ENCODE measurements at places on chromosomes 13 and 19.

DNA sequence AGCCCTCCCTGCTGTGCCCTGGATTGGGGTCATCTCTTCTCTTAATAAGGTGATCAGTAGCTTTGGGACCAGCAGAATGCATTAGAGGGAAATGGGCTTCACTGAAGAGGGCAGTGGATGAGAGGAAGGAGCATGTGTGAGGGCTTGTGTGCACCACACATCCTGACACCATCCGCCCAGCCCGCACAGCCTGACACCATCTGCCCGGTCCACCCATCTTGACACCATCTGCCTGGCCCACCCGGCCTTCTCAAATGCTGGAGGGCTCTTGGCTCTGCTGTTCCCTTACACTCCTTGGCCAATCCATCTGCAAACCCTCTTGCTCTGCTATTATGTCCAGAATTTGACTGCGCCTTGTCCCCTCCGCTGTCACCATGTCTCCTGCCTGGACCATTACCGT lies 41.8 kb downstream of the BICRA start:
- no peak for DNase-seq

DNA sequence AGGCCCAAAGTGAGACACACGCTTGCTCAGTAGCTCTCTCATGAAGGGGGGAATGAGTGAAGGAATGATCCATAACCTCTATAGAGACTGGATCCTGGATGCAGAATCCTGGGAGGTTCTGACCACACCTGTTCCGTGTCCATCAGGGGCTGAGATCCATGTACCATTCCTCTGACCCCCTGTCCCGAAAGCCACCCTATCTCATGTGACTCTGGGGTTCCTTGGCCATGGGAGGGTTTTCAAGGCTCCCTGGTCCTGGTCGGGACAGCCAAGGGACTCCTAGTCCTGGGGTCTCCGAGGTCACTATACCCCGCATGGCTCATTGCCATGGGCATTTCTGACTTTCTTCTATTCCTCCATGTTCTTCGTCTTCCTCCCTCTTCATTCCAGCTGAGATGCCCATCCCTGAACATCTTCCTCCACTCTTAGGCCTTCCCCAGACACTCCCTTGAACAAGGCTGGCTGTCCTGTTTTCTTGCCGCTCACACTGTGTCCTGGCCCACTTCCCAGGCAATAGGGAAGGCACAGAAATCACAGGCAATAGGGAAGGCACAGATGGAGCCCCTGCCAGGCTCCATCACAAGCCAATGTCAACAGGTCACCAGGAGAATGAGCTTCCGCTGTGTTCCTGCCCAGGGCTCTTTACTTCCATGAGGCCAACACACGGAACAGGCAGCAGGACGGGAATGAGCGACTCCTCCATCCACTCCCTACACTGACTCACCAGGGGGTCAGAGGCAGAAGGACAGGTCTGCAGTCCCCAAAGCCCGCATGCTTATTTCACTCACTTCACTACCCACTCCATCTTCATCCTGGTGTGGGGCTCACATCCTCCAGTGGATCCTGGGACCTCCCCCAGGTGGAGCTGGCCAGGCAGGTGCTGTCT lies 3.2 kb downstream of the CEACAM5 start:
- DNase-seq = no peak

- DNase-seq = no peak
Observed at GRCh38 chr13:65435590-65435989, 1794.5 kb downstream of the PCDH9 start.

- no peak for DNase-seq
Observed at GRCh38 chr13:97318532-97318931, 96.4 kb downstream of the MBNL2 start.

GRCh38 chr19:55508120-55508519 lies 19.9 kb downstream of the SSC5D start:
- no peak for DNase-seq

DNA sequence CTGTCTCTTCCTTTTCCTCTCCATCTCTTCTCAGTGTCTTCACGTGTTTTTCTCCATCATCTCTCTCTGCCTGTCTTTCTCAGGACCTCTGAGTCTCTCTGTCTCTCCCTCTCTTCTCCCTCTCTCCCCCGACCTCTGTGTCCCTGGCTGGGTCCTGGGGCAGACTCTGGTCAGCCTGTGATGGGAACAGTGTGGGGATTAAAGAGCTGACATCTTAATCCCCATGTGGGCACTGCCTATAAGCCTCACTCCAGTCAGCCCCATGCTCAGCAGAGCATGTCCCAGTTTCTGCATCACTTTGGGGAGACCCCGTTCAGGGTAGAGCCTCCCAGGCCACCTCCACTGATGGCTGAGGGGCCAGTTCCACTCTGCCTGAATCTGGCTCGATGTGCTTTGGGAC lies 16.2 kb downstream of the EGLN2 start:
- no peak for DNase-seq

GRCh38 chr13:41162151-41162550 lies 29.5 kb upstream of the KBTBD6 start:
- DNase-seq = no peak

- DNase-seq = no peak
Observed at GRCh38 chr19:36152019-36152351, 262 bp downstream of the COX7A1 start.

GRCh38 chr13:74904556-74904955 lies 577.4 kb downstream of the TBC1D4 start:
- no peak for DNase-seq

- no peak for DNase-seq
Observed at GRCh38 chr13:32001154-32001768, 30.3 kb upstream of the FRY start.

DNA sequence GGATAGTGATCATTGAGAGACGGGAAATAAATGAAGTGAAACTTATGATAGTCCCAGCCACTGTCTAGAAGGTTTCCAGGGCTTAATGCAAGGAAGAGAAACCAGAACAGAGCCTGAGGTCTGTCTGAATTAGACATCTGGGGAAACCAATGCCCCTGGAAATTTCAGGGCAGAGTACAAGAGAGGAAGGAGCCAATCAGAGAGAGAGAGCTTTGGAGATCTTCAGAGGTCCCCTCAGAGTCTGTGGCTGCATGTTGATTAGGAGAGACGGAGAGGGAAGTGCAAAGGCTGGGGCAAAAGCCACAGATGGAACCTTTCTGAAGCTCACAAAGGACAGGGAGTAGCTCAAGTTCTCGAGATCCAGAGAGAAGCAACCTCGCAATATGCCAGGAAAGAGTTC lies 378.0 kb downstream of the DNAJC15 start:
- DNase-seq = no peak

DNA sequence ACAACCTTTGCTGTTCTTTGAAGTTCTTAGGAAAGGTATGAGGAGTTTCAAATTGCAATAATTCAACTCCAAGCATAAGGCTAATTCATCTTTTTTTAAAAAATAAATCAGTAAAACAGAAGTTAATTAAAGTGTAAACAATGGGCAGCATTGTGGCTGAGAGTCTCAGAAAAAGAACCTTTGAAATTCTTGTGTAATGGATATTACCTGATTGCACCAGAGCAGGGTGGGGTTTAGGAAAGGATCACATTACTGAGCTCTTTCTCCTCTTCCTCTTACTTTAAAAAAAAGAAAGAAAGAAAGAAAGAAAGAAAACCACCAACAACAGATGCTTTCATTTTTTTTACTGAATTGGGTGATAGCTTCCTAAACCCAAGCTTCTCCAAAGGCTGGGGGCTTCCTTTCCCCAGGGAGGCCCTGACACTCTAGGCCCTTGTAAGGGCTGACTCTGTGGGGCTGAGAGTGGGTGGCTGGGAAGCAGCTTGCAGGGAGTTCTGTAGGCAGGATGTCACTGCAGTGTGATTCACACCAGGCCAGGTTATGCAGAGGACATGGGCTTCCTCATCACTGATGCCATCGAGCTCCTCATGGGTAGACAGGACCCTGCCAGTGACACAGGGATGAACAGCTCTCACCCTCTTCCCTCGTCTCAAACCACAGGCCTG lies 564.5 kb downstream of the FGF9 start:
- no peak for DNase-seq

Measured in urinary bladder (tissue), 4 donors.